Stimulated activated CD4-positive, alpha-beta T cell treated with anti-CD3 and anti-CD28 coated beads, Interleukin-4, amount 100 ng/mL, for 1 hour (primary cell): ENCODE measurements at places on chromosomes 2 and 18.

- no peak for DNase-seq
Measured at GRCh38 chr2:240803191-240803590, 16.8 kb downstream of the KIF1A start.

- DNase-seq, result no peak
Measured at GRCh38 chr2:62016957-62017356, 111.5 kb downstream of the COMMD1 start.

DNA sequence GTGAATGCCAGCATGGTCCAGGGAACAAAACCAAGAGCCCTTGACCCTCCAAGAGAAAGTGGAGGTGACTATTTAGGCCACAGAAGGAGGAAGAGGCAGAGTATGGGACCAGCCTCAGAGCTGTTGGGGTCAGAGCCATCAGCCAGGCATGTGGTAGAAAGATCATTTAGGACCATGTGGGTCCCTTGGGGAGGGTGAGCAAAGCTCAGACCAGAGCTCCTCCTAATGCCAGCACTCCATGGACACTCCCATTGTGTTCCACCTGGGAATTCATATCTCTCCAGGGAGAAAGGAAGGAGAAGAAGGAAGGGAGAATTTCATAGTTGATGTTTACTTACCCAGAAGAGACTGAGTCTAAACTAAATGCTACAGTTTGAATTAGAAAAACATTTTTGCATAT is 73.2 kb downstream of the CYBRD1 start:
- no peak for DNase-seq

DNA sequence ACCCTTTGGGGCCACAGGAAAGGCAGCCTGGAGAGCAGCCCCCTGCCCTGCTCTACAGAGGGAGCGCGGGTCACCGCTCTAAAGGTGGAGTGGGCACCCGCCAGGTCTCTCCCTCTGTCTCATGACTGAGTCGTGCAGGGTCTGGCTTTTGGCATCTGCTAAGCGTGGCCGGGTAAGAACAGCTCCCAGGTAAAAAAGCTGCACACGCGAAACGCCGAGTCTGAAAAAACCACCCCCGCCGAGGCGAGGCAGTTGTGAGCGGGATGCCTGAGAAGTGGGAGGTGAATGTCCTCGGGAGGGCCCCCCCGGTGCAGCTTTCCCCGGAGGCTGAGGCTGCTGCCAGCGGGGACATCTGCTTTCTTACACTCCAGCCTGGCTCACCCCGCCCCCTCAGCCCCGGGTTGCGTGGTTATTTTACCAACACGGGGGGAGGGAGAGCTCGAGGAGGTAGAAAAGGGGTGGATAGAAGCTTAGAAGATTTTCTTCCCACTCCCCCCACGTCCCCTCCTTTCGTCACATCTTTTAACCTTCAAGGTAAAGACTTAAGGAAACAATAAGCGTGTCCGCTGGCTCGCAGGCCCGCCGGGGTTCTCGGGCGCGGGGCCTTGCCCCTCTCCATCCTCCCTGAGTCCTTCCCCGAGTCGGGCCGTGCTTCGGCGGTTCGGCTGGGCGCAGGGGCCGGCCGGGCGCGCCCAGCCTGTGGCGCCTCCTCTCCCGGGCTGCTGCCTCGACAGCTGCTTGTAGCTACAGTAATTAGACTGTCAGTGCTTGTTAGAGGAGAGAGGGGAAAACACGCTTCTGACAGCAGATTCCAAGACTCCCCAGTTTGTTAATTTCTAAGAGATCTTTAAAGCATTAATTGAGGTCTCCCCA is 70.6 kb upstream of the PSMD14 start:
- peak; percentile 60 for DNase-seq

DNA sequence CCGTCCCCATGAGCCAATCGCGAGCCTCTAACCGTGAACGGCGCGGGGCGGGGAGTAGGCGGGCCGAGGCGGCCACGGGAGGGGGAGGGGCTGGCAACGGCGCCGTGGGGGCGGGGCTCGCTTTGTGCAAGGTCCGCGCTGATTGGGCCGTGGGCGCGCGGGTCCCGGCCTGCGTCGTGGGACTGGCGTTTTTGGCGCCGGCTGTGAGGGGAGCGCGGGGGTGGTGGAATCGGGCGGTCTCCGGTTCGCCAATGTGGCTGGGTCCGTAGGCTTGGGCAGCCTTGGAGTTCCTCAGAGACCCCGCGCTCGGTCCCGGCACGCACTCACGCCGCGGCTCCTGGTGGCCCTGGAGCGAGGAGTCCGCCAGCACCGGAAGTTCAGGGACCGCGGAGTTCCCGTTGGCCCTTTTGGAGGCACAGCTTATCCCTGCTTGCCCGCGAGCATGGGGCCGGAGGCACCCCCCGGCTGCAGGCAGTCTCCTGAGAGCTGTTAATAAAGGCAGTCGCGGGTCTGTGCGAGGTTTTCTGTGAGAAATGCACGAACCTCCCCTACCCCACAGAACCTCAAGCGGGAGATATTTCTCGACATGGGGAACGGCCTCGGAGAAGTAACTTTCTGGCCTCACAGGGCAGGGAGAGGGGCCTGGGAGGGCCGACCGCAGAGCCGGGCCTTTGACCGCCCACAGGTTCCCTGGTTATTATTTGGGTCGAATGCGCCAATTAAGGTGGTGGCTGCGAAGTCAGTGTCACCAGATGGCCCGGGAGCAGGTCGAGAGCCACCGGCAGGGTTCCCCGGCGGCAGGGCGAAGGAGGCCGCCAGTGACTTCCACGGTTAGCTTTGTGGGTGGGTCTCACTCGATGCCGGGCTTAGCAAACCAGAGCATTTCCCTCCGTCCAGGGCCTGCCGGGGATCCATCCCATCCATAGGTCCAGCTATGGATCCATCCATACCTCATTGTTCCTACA is 574 bp upstream of the NCL start:
- DNase-seq, result peak; percentile 99

DNA sequence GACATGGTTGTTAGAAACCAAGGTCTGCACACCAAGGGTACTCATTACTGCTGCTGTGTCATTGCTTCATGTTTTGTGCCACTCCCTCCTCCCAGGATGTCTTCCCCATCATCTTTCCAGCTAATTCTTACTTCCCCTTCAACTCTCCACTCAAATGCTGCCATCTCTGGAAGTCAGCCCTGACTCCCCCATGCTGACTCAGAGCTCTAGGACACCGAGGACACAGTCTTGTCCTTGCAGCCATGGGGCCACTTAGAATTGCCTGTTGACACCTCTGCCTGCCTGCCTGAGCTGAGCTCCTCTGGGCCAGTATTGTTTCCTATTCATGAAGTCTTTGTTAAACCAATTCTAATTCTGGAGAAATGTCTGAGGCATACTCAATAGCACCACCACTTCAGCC is 100.2 kb downstream of the GYPC start:
- no peak for DNase-seq

DNA sequence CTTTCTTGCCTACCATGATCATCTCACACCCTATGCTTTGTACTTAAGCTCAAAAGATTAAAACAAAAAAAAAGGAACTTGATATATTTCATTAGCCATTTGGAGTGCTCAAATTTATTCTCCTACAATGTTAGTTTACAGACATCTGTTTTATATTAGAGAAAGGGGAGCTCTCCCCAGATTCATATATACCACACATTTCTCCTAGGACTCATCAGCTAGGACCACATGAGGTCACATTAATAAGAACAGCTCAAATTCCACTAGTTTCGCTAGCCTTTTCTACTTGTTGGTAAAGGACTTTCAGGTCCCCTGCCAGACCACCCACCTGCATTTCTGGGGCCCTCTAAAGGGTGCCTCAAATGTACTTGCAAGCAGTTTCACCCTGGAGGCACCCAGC is 151.2 kb upstream of the MMADHC start:
- DNase-seq, result no peak

DNA sequence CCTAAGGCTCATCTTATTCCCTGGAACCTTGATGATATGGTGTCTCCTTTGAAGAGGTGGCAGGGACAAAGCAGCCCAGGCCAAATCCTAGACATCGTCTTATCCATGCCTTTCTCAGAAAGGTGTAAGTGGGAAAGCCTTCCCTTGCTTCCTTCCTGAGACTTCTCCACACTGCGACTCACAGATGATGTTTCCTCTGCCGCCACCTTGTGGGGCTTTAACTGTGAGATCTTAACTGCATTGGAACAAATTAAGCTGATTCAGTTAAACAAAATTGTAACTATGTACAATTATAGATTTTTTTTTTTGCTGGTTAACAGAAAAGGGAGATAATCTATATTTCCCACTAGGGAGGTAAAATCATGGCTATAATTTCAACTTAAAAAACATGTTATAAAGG is 10.0 kb upstream of the GCA start:
- no peak for DNase-seq

DNA sequence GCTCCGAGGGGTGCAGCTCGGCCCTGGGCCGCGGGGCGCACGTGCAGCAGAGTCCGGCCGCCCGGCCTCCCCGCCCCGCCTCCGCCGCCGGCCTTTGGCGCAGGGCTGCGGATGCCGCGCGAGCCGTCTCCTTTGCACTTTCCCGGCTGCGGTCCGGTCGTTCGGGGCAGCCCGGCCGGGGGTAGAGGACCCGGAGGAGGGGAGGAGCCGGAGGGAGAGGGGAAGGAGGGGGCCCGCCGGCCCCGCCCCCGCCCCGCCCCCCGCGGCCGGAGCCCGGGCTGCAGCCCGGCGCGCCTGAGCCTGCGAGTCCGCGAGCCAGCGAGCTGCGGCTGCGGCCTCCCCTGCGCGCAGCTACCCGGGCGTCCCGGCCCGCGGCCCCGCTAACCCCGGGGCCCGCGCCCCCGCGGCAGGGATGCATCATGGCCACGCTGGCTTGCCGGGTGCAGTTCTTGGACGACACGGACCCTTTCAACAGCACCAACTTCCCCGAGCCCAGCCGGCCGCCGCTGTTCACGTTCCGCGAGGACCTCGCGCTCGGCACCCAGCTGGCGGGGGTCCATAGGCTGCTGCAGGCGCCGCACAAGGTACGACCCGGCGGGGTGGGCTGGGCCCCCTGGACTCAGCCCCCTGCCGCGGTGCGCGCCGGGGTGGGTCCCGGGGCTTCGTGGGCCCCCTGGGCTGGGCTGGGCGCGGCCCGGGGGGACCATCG is at the start of gene FHOD3:
Gene FHOD3 (plus strand): TSS at position 297 of the 709 bp plus-strand sequence. CDS start 123 bp downstream, at position 420.
- no peak for DNase-seq

DNA sequence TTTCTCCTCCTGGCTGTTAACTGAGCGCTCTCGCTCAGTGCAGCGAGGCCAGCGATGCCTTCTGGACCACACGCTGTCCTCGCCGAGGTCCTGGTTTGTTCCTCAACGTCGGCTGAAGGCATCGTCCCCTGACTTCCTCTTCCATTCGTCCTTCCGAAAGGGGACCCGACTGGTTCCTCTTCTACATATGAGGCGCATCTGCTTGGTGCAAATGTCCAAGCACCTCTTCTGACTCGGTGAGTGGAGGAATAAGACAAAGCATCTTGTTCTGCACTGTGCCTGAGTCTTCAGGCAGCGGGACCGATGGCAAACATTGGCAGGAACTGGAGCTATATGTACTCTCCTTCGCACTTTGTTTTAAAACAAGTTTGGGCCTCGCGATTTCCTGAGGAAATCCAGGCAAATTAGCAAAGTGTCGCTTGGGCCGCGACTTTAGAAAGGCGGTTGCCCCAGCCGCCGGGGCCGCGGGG is 621 bp upstream of the KCNS3 start:
- no peak for DNase-seq

DNA sequence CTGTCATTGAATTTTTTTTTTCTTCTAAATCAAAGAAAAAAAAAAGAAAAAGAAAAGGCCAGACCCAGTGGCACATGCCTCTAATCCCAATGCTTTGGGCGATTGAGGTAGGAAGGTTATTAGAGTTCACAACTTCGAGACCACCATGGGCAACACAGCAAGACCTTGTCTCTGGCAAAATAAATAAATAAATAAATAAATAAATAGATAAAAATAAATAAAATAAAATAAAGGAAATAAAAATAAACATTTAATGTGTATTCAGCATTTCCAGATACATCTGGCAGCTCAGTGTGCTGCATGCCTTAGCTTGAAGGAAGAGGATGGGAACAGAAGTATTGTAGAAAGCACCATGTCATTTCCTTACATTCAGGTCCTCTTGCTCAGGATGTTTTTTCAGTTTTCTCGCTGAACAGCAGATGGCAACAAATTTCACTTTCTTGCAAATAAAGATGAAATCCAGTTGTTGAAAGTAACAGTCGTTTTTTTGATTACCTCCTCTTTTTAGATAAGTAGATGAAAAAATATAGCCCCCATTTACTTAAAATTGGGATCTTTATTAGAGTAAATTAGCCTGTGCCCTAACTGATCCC is 25.7 kb upstream of the FAM178B start:
- DNase-seq, result no peak

DNA sequence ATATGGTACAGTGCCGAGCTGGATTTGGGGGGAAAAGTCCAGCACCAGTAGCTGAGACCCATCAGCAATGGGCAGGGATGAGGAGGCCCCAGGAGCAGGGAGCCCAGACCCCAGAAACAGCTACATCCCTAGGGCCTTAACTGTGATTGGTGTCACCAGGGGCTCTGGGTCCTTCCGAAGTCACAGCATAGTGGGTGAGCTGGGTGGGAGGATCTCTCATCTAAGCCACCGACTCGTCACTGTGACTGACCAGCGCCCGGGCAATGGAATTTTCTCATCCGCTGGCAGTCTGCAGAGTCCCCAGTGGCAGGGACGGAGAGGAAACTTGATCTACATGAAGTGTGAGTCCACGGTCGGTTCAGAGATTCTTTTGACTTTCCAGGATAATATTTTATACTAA is 186.5 kb downstream of the SH3BP4 start:
- DNase-seq, result no peak

DNA sequence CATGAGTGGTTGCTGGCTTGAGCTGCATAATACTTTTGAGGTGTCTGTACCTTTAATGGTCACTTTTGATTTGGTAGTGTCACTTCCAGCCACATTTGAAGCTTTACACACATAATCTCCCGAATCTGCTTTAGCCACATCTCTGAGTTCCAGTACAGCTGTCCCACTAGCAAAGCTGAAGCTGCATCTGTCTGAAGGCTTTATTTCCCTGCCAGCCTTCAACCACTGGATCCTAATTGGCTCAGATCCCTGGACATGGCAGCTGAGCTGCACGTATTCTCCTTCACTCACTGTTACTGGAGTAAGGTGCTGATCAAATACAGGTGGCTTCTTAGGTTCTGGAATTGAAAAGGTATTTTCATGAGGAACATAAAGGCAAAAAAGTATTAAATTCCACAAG is 99.7 kb downstream of the TTN start:
- DNase-seq, result no peak

DNA sequence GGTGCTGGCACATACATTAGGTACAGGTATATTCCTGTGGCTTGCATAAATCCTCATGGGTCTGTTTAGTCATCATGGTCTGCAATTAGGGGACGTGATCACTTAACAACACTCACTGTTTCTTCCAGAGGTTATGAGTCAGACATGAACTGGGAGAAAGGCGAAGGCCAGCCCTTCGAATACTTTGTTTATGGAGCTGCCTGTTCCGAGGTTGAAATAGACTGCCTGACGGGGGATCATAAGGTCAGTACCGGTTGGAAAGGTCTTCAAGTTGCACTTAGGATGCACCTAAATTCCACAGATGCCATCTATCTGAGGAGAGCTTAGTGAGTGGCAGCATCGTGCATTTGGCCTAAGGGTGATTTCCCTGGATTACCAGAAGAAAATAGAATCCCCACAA is 76.9 kb downstream of the AOX1 start:
- no peak for DNase-seq
